NCI-H748 treated with DMSO at 0.1 percent for 48 hours (cell line): ENCODE measurements at places on chromosomes 7 and 10.

DNA sequence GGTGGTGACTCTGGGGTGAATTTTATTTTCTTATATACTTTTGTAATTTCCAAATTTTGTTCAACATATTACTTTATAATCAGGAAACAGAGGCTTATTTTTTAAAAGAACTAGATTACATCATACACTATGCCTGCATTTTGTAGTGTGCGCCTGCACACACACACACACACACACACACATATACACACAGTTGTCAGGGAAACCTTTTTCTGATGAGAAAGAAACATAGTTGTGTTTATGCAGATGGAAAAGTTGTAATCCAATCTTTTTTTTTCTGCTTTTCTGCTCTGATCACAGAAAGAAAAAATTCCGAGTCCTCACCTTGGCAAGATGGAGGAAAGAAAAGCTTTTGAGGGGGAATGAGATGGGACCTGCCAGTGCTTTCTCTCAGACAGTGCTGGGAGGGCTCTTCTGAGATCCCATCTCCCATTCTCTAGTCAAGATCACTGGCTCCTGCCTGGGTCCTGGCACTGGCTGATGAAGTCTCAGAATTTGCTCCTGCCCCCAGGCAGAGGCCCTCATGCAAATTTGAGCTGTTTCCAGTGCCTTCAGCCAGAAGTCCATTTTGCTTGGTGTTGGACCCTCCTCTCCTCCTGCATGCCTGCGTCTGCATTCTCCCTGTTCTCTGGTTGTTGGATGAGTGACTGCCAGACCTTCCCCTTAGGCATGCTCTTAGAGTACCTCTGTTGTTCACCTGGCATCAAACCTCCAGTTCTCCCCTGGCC, 59.7 kb downstream of the TLL2 start:
- no peak for DNase-seq

GRCh38 chr10:44773565-44773964, 137.6 kb upstream of the TMEM72 start:
- no peak for DNase-seq

DNA sequence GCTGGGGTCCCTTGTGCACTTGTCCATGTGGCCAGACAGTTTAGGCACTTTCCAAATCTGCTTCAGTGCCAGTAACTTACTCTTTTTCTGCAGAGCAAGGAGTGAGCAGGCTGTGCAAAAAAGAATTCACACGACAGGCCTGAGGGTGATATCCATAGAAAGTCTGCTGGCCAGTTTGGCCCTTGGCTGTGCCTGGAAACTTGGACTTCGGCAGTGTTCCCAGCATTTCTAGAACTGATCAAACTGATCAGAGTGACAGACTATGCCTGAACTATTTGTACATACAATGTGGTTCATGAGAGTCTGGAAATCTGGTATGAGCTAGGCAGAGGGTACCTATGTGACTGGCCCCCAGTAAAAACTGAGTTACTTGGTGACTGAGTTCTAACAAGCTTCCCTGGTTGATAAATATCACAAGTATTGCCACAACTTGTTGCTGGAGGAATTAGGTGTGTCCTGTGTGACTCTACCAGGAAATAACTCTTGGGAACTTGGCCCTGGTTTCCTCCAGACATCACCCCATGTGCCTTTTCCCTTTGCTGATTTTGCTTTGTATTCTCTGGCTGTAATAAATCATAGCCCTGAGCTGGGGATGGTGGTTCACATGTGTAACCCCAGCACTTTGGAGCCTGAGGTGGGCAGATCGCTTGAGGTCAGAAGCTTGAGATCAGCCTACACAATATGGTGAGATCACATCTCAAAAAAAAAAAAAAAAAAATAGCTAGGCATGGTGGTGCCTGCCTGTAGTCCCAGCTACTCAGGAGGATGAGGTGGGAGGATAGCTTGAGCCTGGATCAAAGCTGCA, 3.3 kb upstream of the DENND10 start:
- no peak for DNase-seq

- no peak for DNase-seq
These were observed 57.1 kb upstream of the KMT2E start for GRCh38 chr7:104956753-104957450.

DNA sequence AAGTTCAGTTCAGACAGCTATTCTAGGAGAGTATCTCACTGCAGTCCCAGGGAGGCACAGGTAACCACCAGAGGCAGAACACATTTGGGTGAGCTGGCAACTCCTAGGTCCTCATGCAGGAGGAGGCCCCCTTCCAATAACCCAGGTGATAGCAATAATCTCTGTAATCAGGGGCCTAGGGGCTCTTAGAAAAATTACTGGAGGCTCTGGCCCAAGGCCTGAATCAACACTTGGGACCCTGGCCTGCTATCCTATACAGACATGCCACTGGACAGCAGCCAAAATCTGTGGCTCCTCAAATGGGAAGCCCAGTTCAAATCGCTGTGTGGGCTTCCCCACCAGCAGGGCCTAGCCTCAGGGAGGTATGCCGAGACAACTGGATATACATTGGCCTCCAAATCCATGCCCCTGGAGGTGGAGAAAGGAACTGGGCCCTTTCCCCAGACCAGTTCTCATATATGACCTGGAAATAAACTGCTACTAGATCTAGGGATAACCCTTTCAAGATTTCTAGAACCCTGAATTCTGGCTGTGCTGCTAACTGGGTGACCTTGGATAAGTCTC, 1.6 kb downstream of the AVPI1 start:
- DNase-seq = no peak

- no peak for DNase-seq
These were observed 188.6 kb upstream of the LRRTM3 start for GRCh38 chr10:66737241-66737640.

- no peak for DNase-seq
These were observed 119.2 kb downstream of the SFMBT2 start for GRCh38 chr10:7291487-7292270.

DNA sequence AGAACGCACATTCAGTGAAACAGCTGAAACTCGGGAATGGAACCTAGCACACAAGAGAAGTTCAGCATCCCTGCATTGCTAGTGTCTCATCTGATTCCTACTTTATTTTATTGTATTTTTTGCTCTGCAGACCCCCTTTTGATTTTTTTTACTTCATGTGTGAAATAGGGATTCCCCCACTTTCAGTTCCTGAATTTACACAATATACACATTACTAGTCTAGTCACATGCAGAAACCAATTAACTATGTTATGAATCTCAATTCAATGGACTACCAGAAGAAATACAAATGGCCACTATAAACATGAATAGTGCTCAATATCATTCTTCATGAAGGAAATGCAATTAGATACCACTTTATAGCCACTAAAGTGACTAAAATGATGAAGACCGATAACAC, 386.1 kb upstream of the COBL start:
- DNase-seq = no peak

GRCh38 chr10:28304032-28304571, 1.2 kb upstream of the MPP7 start:
- DNase-seq = no peak

DNA sequence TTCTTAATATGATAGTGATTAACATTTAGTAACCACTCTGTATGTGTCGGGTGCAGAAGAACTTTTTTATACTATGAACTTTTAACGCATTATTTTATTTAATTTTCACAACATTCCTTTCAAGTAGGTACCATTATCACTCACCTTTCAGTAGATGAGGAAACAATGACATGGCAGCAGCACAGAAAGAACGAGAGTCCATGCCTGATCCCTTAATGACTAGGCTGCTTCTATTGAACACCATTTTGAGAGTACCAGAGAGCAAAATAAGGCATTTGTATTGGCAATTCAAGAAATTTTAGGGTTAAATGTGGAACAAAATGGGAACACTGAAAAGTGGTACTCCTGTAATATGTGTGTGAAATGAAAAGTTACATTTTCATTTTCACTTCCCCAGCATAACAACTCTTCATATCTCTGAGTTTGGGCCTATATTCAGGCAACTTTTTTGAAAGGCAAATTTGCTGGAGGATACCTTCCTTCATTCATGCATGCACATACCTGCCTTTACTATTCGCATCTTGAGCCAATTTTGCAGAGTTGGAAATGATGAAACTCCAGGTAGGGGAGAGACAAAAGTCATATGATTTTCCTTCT, 12.8 kb downstream of the LRRN3 start:
- no peak for DNase-seq

- no peak for DNase-seq
These were observed 495.2 kb upstream of the ADARB2 start for GRCh38 chr10:2232479-2232878.

- no peak for DNase-seq
These were observed 146.8 kb downstream of the SPAG6 start for GRCh38 chr10:22491931-22492615.

- no peak for DNase-seq
These were observed 38.1 kb downstream of the ADAP1 start for GRCh38 chr7:916291-916941.

DNA sequence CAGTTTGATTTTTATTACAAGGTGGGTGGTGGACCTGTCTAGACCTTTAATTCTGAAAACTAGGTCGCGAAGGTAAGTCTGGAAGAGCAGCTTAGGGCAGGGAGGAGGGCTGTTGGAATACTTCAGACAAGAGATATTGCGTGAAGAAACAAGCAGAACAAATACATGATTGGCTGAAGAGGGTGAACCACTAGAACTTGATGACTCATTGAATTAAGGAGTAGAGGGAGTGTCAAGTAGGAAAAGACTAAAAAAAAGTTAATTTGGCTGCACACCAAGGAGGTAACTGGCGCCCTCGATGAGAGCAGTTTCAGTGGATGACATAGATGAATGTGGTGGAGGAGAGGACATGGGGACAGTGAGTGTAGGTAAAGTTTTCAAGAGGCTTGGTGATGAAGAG, 41.3 kb downstream of the WNT2 start:
- no peak for DNase-seq

DNA sequence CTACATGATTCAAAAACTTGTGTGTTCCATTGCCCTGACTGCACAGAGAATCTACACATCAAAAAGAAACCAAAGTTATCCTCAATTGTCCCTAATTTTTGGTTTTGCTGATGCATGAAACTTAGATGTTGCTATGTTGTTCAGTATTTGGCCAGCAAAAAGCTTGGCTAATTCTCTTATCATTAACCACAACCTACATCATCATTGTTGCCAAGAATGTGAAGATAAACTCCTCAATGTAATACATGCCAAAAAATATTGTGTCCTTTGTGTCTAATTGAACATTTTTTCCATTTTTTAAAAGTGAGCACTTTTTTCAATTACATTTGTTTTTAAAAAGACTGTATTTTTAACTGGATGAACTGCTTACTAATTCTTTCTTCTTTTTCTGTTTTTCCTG, 268.0 kb upstream of the SEMA3D start:
- no peak for DNase-seq

DNA sequence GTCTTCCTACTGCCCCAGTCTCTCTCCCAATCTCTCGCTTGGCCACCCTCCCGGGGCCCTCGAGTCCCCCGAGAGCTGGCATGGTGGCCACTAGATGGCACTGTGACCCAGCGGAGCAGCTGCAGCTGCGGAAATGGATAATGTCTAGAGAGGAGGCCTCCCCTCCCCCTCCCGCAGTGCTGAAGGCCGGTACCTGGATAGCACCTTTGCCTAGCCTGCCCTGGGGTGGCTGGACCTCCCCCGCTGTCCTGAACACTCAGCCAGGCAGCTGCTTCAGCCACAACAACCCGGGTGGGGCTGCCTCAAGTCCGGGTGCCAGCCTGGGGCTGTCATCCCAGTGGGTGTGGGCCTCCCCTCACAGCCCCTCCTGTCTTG, 65.2 kb downstream of the GOLGA7B start:
- peak; percentile 16 for DNase-seq

DNA sequence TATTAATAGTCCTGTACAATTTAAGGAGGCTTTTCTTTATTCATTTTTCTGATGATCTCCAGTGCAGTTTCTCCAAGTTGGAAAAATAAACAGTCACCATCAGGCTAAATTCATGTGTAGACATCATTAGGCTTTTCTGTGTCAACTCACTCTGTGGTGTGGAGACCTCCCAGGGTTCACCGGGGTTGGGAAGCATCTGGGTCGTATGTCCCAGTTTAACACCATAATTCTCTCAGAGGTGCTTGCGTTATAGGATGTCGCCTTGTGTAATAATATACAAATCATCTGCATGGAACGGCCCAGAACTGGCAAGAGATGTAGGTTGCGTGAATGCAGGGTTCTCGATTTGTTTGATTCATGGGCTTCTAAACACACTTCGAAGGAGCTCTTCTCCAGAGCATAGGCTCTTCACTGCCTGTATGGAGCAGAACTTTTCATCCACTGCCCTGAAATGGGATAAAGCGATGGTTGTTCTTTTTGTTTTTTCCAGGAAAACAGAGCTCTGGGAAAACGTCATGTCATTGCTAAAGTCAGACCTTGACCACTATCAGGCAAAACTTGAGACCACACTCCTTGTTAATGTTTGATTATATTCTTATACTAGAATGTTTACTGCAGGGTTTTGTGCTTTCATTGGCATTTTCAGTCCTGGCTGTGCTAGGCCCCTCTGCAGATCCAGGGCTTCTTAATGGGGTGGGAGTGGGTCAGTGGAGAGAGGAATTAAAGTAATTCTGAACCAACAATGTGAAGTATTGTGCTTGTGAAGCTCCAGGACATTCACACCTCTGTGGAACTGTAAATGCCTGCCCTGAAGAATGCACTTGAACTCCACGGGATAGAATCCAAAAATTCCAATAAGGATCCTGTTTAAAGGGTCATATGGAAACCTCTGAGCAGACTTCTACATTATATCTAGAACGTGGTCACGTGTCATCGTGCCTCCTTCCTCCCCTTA, 172.8 kb downstream of the TRIL start:
- no peak for DNase-seq

- DNase-seq = no peak
These were observed 99.1 kb downstream of the CCDC71L start for GRCh38 chr7:106561666-106562411.

- no peak for DNase-seq
These were observed 9.8 kb upstream of the AQP1 start for GRCh38 chr7:30901856-30902255.

DNA sequence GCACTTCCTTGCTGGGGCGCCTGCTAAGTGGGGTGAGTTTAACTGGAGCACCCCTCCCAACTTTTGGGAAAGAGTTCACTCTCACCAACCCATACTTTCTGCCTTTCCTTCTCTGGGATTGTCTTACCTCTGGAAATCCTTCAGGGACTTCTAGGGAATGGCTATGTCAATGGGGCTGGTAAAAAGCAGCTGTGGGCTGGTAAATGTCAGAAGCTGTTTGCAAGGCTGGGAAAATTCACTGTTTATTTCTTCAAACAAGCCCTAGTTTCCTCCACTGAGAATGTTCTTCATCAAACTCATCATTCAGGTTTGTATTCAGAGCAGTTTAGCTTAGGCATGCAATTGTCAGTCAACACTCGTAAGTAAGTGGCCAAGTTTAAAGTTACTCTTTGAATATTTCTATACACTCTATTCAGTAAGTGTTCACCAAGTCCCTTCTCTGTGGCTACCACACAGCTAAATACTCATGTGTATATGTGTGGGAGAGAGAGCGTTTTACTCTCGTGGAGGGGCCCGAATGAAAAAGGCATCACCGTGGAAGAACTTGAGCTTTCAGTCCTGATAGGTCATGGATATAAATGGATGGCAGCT, 654.8 kb downstream of the LRMDA start:
- DNase-seq = no peak

DNA sequence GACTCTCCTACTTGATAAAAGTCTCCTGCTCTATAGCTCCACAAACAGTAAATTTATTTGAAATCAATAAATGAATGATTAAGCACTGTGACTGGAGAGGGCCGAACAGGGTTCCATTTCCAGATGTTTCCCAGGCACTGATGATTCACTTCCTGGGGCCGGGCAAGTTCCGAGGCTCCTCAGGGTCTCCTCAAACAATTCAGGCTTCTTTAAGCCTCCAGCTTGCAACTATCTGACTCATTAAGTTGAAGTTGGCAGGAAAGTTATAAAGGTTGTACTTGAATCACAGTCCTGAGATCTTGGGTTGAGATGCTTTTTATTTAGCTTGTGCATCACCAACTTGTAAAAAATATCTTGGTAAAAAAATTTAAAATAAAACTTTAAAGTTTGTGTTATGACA, 612.9 kb downstream of the DNAJB6 start:
- DNase-seq = no peak
